ENCODE measurements at places on chromosomes 5 and 9.

DNA sequence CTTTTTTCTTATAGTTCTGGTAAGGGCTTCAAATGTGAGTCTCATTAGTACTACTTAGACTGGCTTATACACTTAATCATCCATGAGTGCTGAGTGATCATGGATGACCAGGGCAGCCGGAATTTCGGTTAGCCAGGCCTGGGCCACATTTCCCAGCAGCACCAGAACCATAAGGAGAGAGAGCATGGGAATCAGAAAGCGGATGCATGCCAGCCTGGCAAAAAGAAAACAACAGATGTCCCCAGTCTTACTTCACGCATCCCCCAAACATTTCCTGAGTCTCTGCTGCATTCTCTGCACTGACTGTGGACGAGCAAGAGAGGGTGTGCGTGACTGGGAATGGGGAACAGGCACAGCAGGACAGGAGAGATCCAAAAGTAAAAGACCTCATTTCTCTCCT is 371.1 kb upstream of the ZNF608 start:
- no peak for DNase-seq

GRCh38 chr9:131608493-131609037 is 63.2 kb downstream of the PRRT1B start:
- no peak for DNase-seq

DNA sequence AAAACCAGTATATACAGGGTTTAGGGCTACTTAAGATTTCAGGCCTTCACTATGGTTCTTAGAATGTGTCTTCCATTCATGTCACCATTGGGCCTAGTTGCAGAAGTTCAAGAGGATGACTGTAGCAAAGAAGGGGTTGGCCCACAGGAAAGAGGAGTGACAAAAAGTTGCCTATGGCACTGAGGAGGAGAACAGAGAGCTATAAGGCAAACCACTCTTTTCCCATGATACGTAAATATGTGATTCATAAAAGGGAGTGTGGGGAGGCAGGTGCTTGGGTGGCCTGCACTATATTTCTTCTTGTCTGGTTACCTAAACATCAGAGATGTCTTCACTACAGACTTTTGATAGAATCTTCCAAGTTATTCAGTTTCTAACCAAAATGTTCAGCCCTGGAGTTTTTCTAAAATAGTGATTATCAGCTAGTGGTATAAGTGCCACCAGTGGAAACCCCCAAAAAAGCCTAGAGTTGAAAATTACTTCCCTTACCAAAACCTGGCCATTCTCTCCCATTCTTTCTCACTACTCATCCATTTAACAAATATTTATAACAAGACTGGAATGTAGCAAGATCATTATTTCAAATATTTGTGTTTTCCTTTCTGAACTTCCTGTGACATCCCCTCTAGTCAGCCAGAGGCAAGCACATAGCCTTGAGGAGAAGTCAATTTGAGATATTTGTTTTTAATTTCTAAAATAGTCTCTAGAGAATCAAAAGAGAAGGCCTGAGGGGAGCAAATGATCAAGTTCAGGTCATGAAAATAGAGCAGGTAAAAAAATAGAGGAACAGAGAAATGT is 367.4 kb downstream of the EFNA5 start:
- DNase-seq, result no peak

DNA sequence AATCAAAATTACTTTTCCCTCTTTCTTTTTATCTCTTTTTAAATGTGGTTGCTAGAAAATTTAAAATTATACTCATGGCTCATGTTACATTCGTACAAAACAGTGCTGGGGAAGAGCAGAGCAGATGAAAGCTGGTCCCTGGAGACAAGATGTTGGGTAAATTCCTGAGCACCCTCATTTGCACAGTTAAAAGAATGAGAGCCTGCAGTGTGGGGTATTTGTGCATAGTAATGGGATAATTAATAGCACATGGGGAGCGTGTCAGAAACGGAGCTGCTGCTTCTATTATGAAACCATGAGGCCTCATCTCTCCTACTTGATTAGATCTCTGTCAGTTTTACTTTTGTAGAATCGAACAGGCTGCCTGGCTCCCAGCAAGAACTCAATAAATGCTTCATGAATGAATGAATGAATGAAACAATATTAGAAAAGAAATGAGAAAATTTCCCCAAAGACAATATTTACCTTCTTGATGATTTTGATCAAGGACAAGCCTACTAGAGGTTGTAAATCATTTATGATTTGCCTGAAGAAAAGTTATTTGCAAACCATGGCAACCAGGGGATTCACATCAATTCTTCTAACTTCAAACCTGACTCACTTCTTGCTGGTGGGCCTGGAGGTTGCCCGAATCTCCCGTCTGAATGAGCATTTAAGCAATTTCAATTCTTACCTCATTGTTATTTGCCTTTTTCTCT is 177.2 kb upstream of the TUT7 start:
- DNase-seq, result no peak

- peak; percentile 37 for DNase-seq
Observed at GRCh38 chr5:176658007-176658599, 10.8 kb downstream of the TSPAN17 start.
